Activated CD8-positive, alpha-beta memory T cell treated with anti-CD3 and anti-CD28 coated beads for 1 hour (primary cell): ENCODE measurements at places on chromosomes 4 and X.

- DNase-seq = no peak
Measured at GRCh38 chrX:110734271-110734670, 61.3 kb downstream of the CHRDL1 start.

DNA sequence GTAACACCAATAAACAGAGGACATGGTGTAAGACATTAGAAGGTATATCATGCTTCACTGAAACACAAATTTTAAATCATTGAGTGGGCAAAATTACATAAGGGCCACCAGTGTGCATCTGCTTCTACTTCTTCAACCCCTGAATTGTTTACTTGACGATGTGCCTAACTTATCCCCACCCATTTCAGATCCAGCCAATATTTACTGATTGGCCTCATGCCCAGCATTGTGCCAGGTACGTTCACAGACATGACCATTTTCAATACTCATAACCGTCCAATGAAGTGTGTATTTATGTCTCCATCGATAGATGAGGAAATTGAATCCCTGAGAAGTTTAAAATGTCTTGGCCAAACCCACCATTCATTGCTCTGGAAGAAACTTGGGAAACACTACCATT lies 208.3 kb upstream of the MID1 start:
- DNase-seq = no peak

DNA sequence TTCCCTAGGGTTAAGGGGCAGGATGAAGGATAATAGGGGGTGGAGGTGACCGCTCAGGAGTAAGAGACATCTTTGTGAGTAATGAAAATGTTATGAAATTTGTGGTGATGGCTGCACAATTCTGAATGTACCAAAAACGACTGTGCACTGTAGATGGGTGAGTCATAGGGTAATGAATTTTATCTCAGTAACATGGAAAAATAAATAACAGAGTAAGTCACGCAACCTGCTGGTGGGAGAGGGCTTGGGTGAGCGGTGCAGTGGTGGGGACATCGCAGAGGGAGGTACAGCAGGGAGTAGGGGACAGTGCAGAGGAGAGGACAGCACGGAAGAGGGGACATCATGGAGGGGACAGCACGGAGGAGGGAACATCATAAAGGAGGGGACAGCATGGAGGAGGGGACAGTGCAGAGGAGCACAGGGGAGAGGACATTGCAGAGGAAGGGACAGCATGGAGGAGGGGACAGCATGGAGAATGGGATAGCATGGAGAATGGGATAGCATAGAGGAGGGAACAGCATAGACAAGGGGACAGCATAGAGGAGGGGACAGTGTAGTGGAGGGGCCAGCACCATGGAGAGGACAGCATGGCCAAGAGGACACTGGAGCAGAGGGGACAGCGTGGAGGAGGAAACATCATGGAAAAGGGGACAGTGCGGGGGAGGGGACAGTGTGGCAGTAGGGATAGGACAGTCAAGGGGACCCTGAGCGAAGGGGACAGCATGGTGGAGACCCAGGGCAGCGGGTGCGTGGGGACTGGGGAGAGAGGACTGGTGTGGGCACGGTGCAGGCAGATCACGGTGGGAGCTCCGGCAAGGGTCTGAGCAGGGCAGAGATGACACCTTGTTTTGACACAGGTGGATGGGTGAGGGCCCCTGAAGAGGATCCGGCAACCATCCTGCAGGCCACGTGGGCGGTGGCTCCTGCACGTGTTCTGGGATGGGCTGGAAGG lies 68.5 kb upstream of the MXD4 start:
- DNase-seq = no peak

- no peak for DNase-seq
Measured at GRCh38 chr4:76197971-76198410, 15.6 kb downstream of the SCARB2 start.

GRCh38 chr4:13364172-13364571 lies 120.0 kb downstream of the RAB28 start:
- DNase-seq = no peak

GRCh38 chr4:81724925-81725329 lies 253.2 kb upstream of the RASGEF1B start:
- DNase-seq = no peak
